T-helper 17 cell (primary cell): ENCODE measurements at places on chromosomes 4 and X. TPM values are rescaled to one million over a fixed set of nuclear protein-coding genes. Genes with fewer than 3 reads are reported as not detected.

- H3K4me1 ChIP-seq = peaks cover 2% of the 10 kb centered on the region
- H3K4me3 ChIP-seq = no peak overlapping the region
- no peaks in the 10 kb centered on the region for H3K27me3 ChIP-seq
- no peak for DNase-seq
- H3K36me3 ChIP-seq = no peaks in the 10 kb centered on the region
Measured at GRCh38 chrX:9658409-9658808, 107.2 kb downstream of the GPR143 start.

The FGG gene
- total RNA-seq = not detected

GRCh38 chr4:123587983-123588494 is 191.4 kb downstream of the SPRY1 start:
- H3K36me3 ChIP-seq = no peaks in the 10 kb centered on the region
- no peaks in the 10 kb centered on the region for H3K4me1 ChIP-seq
- DNase-seq = no peak

DNA sequence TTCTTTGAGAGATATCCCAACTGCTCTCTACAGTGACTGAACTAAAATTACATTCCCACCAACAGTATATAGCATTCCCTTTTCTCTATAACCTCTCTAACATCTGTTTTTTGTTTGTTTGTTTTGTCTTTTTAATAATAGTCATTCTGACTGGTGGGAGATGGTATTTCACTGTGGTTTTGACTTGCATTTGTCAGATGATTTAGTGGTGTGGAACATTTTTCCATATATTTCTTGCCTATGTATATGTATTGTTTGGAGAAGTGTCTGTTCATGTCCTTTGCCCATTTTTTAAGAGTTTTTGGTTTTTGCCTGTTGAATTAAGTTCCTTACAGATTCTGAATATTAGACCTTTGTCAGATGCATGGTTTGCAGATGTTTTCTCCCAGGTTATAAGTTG is 9.0 kb downstream of the USO1 start:
- no peak for DNase-seq
- no peak overlapping the region for H3K27ac ChIP-seq
- no peaks in the 10 kb centered on the region for H3K27me3 ChIP-seq
- peaks cover 26% of the 10 kb centered on the region for H3K4me1 ChIP-seq

DNA sequence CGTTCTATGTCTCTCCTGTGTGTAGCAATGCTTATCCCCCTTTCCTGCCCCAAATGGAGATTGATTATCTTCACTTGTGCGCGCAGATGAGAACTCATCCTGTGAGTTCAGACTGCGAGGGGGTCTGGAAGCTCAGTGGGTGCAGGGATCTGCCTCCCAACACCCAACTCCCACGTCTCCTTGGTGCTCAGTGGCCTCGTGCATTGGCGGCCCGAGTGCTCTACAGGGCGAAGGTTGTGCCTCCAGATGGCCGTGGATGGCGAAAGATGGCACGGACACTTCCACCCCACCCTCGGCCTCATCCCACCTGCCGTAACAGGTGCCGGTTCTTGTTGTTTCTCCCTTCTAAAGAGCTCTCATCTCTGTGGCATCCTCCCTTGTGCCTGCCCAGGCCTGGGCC is 45.1 kb upstream of the SORCS2 start:
- H3K4me3 ChIP-seq = no peak overlapping the region
- H3K4me1 ChIP-seq = peaks cover 2% of the 10 kb centered on the region
- H3K27me3 ChIP-seq = peaks cover 47% of the 10 kb centered on the region
- H3K27ac ChIP-seq = no peak overlapping the region

DNA sequence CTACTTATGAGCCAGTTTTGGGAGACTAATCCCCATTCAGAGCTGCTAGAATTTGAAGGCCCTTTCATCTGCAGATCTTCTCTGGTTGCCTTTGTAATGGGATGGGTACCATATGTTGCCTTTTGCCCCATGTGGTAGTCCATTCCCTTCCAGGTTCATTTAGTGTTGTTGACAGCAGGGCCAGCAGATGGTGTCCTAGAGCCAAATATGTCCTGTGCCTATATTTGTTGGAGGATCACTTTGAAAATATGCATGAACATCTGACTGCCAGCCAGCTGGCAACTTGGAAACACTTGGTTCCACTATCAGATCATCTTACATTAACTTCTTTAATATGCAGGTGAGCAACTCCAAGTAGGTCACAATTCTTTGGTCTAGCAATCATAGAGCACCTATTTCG is 30.4 kb downstream of the CFAP299 start:
- H3K27me3 ChIP-seq = peaks cover 15% of the 10 kb centered on the region
- no peak for DNase-seq
- no peak overlapping the region for H3K27ac ChIP-seq

The PRRG1 gene
- not detected for total RNA-seq

The ATP2B3 gene
- not detected for total RNA-seq

The BEX3 gene
- total RNA-seq = 5.7 TPM

DNA sequence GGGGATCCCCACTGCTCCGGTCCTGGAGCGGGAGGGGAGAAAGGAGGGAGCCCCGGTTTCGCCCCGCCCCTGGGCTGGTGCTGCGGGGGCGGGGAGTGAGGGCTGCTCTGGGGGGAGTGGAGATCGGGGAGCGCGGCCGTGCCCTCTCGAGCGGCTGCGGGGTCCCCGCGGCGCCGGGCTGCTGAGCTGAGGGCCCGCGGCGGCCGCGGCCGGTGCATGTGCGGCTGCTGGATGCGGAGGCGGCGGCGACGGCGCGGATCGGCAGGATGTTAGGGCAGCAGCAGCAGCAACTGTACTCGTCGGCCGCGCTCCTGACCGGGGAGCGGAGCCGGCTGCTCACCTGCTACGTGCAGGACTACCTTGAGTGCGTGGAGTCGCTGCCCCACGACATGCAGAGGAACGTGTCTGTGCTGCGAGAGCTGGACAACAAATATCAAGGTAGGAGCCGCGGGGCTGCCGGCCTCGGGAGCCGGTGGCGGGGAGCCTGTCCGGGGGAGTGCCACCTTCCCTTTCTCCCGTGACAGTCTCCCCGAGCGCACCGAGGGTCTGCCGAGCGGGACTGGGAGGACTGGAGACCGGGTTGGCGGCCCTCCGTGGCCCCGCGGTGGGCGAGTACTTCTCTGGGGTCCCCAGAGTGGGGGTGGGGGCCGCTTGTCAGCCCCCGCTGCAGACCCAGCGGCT is at the start of gene ING2:
ING2 (plus strand) TSS at position 129 of the 681 bp plus-strand sequence; CDS start at position 267, 138 bp downstream.
- peak; percentile 87 for DNase-seq
- peaks cover 11% of the 10 kb centered on the region for H3K4me1 ChIP-seq
- peak within 1 kb of the TSS; percentile 89 for H3K27ac ChIP-seq
- no peaks in the 10 kb centered on the region for H3K27me3 ChIP-seq
- H3K4me3 ChIP-seq = peak within 1 kb of the TSS; percentile 94
- H3K36me3 ChIP-seq = no peaks in the 10 kb centered on the region

The HNRNPDL gene
- total RNA-seq = 360 TPM
